Spleen (tissue), 13 donors: ENCODE measurements at places on chromosomes 5 and 9. TPM values are rescaled to one million over a fixed set of nuclear protein-coding genes. Genes with fewer than 3 reads are reported as not detected.

- no peak for DNase-seq
Observed at GRCh38 chr9:87147839-87148238, 200.5 kb upstream of the GAS1 start.

GRCh38 chr9:123550012-123550411, 194.0 kb downstream of the CRB2 start:
- DNase-seq: no peak

DNA sequence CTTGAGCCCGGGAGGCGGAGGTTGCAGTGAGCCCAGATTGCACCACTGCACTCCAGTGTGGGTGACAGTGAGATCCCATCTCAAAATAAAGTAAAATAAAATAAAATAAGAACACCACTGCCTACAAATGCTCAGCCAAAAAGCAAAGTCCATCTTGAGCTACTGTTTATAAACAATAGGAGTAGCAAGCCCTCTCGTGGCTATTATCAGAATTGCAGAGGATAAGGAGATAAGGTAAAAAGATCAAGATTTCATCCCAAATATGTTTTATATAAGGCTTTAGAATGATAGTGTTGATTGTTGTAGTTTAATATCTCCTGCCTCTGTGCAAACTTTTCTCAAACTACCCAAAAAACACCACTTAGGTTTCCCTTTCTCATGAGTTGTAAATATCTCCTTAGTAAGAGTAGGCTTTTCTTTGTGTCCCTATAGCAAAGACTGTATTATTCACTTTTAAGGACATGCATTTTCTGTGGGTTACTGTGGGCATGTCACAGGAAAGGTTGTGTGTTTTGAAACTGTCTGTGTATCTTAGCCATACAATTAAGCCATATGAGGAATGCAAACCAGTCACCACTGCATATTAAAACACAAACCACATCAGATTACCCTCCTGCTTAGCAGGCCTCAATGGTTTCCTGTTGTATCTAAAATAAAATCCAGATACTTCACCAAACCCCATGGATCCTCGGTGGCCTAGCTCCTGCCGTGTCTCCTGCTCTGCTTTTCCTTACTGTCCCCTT, 31.8 kb upstream of the CKS2 start:
- no peak for DNase-seq

- DNase-seq: no peak
Observed at GRCh38 chr5:67619235-67619634, 422.6 kb upstream of the CD180 start.

GRCh38 chr9:129146441-129146941, 31.6 kb downstream of the IER5L start:
- no peak for DNase-seq

- no peak for DNase-seq
Observed at GRCh38 chr5:122773619-122774018, 1.3 kb upstream of the SNX2 start.

DNA sequence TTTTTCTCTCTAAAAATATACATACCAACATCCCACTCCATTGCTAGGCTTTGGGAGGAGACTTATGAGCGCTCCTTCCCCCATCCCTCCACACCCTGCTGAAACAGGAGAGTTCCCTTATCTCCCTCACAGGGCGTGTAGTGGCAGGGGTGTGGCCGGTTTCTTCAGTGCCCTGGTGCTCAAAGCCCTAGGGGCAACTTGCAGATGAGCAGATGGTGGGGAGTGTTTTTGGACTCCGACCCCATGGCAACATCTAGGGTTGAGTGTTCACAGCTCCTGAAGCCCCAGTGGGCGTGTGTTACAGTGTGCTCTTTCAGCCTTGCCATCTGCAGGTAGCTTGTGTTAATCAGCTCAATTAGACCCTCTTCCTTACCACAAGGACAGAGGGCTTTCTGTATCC, 409.5 kb downstream of the MAT2B start:
- DNase-seq: peak; percentile 86

- no peak for DNase-seq
Observed at GRCh38 chr9:136759436-136760325, 1.6 kb upstream of the LCN8 start.

- DNase-seq: no peak
Observed at GRCh38 chr9:73038089-73038509, 85.2 kb upstream of the ALDH1A1 start.

- DNase-seq: no peak
Observed at GRCh38 chr9:27787891-27788290, 214.6 kb upstream of the C9orf72 start.

GRCh38 chr5:510521-510920, 13.7 kb downstream of the SLC9A3 start:
- DNase-seq: no peak

- no peak for DNase-seq
Observed at GRCh38 chr9:131709771-131710431, 30.0 kb downstream of the RAPGEF1 start.

GRCh38 chr9:126233913-126234525, 92.6 kb upstream of the MVB12B start:
- DNase-seq: no peak

DNA sequence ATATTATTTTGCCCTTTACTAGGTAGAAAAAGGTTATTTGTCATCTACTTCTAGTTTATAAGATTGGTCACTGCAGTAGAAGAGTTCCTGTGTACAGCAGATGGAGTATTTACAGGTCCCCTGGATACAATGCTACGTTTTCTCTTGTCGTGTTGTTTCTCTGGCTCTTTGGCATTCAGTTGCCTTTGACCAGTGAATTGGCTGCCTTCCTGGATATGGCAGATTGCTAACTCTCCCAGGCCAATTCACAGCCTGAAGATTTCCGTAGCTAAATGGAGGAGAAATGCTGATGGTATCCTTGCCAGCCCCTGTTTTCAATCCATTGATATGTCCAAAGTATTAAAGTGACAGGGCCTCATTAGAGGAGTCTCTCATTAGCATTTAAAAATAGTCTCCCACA, 32.5 kb upstream of the GNAQ start:
- no peak for DNase-seq

- no peak for DNase-seq
Observed at GRCh38 chr5:38079620-38080402, 178.5 kb upstream of the EGFLAM start.

DNA sequence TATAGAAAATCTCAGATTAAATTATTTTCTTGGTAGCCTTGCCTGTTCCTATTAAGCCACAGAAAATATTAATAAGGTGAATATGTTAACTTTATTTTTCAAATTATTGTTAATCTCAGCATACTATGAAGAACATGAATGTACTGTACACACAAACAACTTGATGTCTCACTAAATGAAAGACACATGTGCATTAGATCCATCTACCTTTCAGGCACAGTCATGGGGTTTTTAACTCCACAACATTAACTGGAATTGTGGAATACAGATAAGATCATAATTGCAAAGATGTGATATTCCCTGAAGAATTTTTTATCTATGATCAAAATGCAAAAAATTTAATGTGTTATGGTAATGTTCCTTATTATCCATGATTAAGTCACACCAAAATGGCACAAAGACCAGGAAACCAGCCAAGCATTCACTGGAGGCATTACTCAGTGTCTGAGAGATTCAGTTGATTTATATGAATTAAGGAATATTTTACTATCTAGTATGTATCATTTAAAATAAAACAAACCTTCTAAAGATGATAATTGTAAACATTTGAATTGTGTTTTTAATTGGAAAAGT, 150.0 kb upstream of the VCAN start:
- DNase-seq: no peak

DNA sequence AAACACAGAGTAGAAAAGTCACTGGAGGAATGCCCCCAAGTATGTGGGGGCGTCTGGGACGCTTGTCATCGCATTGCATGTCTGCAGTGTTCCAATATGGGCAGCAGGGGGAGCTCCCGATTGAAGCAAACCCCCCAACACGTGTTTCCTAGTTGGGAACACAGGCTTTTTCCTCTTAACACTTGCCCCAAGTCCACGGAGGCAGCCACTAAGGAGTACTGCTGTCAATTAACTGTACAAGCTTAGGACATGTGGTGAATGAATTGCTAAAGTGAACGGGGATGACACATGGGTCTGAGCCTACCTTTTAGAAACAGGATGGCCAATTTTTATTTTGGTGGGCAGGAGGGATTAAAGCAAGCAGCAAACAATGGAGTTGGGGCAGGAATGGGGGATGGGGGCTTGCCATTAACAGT, 2.2 kb downstream of the GABRB2 start:
- DNase-seq: no peak

DNA sequence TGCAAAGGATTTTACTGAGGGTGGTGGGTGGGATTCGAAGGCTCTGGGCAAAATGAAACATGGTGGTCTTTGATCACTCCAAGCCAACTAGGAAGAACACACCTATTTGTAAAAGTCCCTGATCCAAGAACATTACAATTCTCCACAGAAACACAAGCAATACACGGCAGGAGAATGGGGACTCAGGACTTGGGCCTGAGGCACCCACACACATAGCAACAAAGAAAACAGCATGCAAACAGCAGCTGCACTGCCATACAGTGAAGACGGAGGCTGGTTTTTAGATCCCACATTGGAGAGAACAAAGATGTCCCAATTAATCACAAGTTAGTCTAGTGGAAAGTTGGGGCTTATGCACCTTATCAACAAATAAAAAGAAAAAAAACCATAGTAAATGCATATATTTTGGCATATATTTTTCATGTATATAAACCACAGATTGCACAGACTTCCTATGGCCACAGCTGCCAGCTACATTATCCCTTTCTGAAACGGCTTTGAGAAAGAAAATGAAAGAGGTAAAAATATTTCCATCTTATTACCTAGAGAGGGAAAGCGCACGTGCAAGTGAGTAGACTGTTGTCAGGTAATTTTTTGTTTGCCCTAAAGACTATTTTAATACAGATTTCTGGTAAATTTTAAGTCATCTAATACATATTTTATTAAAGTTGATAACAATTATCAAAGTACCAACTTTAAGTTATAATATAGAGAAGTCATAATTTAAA, 410.9 kb downstream of the BNC2 start:
- DNase-seq: no peak

GRCh38 chr5:179623906-179624741, 653 bp upstream of the HNRNPH1 start:
- DNase-seq: peak; percentile 92

DNA sequence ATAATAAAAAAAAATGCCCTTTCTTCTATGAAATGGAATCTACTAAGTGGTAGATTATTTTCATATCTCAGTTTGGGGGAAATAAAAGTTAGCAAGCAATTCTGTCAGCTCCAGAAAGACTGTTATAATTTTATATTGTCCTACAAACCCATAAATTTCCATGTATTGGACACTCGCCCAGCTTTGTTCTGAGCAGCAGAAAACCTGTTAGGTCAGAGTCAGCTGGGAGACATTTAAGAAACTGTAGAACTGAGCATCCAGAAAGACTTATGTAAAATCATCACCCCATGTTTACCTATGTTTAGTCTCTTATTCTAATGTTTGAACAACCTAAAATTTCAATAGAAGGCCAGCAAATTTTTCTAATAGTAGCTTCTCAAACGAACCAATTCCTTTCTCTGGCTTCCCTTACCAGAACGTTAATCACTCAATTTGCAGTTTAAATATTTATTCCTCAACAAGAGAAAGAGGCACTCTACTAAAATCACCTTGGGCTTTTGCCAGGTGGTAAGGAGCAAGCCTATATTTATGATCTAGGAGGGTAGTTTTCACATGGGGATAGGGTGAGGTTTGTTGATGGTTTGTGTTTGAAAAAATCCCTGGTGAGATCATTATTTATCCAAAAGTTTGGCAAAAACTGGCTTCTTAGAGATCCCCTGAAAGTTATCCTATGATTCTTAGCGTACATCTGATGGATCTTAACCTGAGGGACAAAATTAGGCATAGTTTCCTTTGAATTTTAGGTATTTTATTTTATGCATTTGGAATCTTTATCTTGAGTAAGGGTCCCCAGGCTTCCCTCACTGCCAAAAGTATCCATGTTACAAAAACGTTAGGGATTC, 34.4 kb downstream of the MACROH2A1 start:
- DNase-seq: no peak

DNA sequence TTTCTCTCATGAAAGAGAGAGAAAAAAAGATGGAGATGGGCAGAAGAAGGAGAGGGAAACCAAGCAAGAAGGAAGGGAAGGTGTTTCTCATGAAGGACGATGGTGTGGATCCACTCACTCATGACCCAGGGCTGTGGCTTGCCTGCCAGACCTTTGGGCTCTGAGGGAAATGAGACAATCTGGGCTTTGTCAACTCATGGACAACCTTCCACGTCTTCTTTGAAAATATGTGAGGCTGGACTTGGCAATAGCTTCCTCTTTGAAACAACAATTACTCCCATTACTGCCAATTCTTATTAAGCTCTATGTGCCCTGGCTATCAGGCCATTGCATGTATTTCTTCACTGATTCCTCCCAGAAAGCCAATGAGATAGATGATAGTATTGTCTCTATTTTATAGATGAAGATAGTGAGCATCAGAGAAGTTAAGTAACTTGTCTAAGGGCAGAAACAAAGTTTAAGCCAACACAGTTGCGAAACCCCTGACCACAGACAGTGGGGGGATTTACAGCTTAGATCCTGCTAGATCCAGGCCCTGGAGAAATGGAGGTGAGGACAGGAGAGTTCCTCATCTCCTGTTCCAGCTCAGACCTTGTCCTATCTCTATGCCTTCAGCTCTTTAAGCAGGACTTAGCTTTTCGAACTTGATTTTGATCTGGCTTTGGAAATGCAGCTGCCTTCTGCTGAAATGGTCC, 132.4 kb downstream of the GCNT1 start:
- DNase-seq: no peak

GRCh38 chr5:88188458-88189132, 80.0 kb downstream of the TMEM161B start:
- DNase-seq: no peak

- DNase-seq: no peak
Observed at GRCh38 chr5:122907276-122907675, 61.9 kb downstream of the SNX24 start.

- DNase-seq: no peak
Observed at GRCh38 chr5:180649297-180650039, at the start of gene FLT4. TSS of gene FLT4 (minus strand) at chr5:180649600. CDS start at chr5:180649545, 55 bp downstream.

GRCh38 chr9:72139226-72139625, 10.0 kb upstream of the GDA start:
- no peak for DNase-seq

The MED22 gene
- 23.1 TPM for polyA plus RNA-seq

The FOXD4L6 gene
- not detected for polyA plus RNA-seq

The ARHGAP26 gene
- 4.2 TPM for polyA plus RNA-seq

The PHYHD1 gene
- 12.0 TPM for polyA plus RNA-seq

The ZNG1E gene
- 97.8 TPM for polyA plus RNA-seq

The RNF180 gene
- polyA plus RNA-seq: 0.77 TPM

The COL15A1 gene
- polyA plus RNA-seq: 1.2 TPM

The BAAT gene
- polyA plus RNA-seq: 0.11 TPM

The LRRTM2 gene
- polyA plus RNA-seq: 0.02 TPM

The NUTM2F gene
- not detected for polyA plus RNA-seq

The GOLGA1 gene
- polyA plus RNA-seq: 7.4 TPM

The NCBP1 gene
- polyA plus RNA-seq: 10.8 TPM

The PFN3 gene
- not detected for polyA plus RNA-seq
